ENCODE measurements at places on chromosomes 7 and 10.

- DNase-seq, result no peak
Measured at GRCh38 chr10:65968437-65968836, 957.4 kb upstream of the LRRTM3 start.

GRCh38 chr10:34408956-34409355, 406.1 kb downstream of the PARD3 start:
- no peak for DNase-seq

- peak; percentile 84 for DNase-seq
Measured at GRCh38 chr7:27661811-27662489, 733 bp downstream of the HIBADH start.

DNA sequence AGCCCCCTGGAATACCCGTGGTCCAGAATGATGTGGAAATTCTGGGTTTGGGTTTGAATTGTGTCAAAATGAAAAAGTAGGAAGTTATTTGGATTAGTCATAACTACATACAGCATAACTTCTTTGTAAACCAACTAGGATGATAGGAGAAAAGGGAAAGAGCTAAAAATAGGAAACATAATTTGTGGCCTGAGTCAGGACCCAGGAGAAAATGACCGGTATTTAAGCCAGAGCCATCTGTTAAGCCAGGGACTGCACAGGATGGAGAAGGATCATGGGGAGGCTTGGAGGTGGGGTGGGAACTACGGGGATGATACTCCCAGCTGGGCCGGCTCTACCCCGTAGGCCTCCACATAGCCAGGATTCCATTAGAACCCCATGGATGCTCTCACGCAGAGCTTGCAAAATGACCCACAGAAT, 98.6 kb downstream of the MYOF start:
- DNase-seq, result no peak

- no peak for DNase-seq
Measured at GRCh38 chr10:65950075-65950474, 975.8 kb upstream of the LRRTM3 start.

DNA sequence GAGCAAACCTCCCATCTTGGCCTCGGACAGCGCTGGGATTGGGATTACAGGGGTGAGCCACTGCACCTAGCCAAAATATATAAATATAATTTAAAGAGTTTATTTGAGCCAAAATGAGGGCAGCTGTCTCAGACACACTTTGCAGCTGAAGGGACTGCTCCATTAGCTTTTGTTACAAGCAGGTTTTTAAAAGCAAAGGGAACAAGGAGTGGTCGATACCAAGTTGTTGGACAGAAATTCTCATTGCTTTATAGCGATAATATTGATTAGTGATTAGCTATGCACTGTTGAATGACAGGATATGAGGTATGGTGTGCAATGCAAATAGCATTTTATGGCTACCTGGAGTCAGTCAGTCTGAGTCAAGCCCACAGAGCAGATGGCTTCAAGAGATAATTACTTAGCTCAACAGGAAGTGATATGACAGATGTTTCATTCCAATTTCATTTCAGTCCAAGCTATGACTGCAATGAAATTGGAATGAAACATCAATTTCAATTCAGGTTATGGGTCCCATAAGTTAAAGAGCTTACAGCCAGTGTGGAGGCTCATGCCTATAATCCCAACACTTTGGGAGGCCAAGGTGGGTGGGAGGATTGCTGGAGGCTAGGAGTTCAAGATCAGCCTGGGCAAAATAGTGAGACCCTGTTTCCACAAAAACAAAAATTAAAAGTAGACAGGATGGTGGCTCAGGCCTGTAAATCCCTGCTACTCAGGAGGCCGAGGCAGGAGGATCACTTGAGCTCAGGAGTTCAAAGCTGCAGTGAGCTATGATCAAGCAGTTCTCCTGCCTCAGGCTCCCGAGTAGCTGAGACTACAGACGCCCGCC, 23.1 kb downstream of the TYW1 start:
- peak; percentile 26 for DNase-seq

DNA sequence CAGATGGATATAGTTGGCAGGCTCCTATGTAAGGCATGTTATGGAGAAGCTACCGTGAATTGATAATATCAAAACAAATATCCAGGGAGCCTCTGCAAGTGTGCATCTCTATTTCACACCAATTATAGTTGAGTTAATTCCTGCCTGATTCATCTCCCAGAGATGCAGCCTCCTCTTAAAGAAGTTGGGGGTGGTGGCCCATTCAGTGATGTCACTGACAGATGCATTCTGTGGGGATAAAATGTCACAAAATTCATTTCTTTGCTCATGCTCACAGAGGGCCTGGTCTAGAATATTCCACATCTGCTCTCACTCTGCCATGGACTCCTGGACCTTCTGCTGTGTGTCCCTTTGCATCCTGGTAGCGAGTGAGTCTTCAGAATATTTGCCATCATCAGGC, 189.1 kb upstream of the PRSS1 start:
- no peak for DNase-seq

DNA sequence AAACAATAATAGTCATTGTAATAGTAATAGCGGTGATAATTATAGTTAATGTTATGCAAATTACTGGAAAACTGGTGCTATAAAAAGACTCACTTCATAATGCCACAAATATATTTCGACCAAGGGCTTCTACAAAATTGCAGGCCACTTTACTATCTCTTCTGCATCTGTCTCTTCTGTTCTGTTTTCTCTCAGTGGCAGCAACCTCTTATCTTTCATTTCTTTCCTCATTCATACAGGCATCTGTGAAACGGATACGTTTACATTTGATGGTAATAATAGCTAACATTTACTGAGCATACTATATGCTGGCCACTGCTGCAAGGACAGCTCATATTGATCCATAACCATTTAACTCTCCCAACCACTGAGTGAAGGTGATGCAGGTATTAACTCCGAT, 537.4 kb upstream of the PFKP start:
- no peak for DNase-seq

- DNase-seq, result no peak
Measured at GRCh38 chr7:40525764-40526163, 391.0 kb downstream of the SUGCT start.

- no peak for DNase-seq
Measured at GRCh38 chr10:128570319-128570995, 444.2 kb upstream of the MKI67 start.

DNA sequence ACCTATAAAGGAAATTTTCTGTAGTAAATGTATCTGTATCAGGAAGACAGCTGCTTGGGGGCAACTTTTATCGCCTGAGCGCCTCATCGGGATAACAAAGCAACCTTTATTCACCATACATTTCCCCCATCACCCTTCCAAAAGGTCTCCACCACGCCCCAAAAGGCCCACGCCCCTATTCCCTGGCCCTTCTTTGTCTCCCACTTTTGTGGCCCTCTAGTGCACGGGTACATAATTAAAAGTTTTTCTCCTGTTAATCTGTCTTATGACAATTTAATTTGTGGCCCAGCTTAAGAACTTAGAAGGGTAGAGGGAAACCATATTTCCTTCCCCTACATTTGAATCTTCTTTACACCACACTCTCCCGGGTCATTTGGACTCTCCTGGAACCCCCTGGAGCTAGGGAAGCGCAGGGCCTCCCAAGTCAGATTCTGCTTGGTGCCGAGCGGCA, 625 bp downstream of the RP9 start:
- DNase-seq, result no peak

- DNase-seq, result no peak
Measured at GRCh38 chr7:104123786-104124185, 84.0 kb downstream of the ORC5 start.

- no peak for DNase-seq
Measured at GRCh38 chr7:11224535-11224934, 250.9 kb downstream of the PHF14 start.

DNA sequence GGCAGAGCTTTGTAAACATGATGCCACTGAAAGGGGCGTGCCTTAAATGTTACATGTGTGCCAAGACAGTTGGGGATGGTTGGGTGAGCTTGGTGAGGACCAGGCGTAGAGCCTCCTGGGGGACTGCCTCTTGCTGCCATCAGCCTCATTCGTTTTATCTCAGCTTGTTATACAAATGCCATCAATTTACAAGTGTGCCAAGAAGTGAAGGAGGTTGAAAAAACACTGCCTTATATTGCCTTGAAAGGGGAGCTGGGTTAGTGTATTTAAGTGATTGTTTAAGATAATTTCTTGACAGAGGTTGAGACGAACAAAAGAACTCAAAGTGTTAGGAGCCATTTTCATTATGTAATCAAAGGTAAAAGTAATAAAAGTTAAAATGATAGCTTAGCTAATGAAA, 354.7 kb downstream of the PHTF2 start:
- DNase-seq, result no peak

All from NCI-H1417 (cell line).